CD4-positive, alpha-beta T cell treated with Interleukin-12 subunit alpha and Interleukin-12 subunit beta, for 1 hour (primary cell): ENCODE measurements at places on chromosomes 2 and 18.
A peak's percentile ranks its signal among the peaks of the same experiment; 100 is the strongest.

DNA sequence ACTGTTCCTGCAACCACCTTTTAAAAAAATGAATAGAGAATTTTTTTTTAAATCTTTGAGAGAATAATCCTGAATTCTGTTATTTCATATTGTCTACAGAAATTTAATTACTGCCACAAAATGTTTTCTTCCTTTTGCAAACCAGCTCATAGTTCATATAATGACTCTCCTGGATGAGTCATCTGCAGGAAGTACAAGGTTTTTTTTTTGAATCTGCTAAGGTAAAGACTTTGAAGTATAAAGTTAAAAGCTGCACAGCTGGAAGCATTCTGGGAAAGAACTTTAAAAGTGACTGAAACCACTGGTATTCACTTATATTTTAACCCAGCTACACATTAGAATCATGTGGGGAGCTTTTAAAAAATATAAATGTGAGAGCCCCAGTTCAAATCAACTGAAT lies 25.4 kb downstream of the SESTD1 start:
- peak; percentile 30 for DNase-seq

DNA sequence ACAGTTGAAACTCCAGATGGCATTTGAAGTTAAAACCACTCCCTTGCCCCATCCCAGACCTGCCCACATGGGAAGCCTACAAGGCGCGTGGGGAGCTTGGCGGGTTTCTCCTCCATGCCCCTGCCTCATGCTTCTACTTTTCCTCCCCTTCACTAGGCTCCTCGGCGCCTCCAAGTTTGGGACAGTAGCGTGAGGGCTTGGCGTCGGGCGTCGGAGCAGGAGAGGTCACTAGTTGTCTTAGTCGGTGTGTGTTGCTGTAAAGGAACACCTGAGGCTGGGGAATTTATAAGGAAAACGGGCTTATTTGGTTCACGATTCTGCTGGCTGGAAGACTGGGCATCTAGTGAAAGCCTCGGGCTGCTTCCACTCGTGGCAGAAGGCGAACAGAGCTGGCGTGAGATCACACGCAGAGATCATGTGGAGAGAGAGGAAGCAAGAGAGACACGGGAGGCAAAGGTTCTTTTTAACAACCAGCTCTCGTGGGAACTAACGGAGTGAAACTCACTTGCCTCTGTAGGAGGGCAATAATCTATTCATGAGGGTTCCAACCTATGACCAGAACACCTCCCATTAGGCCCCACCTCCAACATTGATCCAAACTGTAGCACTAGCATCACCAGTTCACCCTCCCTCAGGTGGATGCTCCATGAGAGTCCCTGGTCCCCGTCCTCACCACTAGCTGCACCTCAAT lies 25.3 kb downstream of the ITM2C start:
- no peak for DNase-seq

- DNase-seq = no peak
Observed at GRCh38 chr18:23114171-23114881, 21.0 kb upstream of the CABLES1 start.

DNA sequence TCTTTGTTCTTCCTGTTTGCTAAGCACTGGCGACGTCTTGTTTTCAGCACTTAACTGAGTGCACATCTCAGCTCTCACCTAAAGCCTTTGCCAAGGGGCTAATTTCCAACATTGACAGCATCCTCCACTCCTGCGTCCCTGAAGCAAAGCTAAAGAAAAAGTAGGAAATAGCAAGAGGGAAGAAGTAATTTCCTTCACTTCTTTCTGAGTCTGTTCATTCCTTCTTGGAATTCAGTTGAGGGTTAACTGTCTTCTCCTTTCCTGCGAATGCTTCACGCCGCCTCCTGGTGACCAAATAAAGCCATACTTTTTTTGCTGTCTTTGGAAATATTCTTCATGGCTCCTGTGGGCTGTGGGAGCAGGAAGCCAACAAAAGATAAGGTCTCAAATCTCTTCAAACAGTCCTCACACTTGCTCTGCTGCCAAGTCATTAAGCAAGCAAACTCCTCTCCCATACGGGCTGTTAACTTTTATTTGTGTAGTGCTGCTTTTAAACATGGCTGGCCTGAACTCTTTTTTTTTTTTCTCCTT lies 100.9 kb downstream of the DPP10 start:
- no peak for DNase-seq

DNA sequence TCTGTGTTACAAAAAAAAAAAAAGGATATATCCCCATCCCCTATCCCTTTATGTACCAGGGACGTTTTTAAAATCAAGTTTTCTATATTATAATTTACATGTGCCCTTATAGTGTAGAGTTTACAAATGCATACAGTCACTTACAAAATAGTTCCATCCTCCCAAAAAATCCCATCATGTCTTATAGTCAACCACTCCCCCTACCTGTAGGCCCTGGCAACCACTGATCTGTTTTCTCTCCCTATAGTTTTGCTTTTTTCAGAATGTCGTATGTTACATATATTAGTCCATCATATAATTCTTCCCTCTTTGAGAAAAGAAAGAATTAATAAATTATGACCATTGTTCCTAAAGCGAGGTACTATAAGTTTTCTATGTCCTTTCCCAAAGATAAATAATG lies 17.8 kb downstream of the CFAP210 start:
- no peak for DNase-seq

DNA sequence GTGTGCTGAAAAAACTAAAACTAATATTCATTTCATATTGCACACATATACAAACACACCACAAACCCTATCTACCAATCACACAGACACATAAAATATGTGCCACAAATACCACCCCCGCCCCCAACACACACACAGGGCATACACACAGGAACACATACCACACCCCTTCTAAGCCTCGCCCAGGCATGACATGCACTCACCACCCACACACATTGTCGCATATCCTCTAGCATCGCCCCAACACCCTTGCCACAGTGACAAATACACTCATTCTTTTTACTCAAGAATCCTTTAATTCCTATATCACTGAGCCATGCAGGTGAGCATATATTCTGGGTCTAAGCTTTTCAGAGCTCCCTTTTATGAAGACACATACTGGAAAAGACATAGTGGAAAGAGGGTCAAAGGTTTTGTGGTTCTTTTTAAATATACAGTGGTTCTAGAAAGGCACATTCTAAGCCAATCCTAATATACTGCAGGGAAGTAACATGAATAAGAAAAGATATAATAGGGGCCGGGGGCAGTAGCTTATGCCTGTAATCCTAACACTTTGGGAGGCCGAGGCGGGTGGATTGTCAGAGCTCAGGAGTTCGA lies 24.5 kb upstream of the LCLAT1 start:
- peak; percentile 77 for DNase-seq

DNA sequence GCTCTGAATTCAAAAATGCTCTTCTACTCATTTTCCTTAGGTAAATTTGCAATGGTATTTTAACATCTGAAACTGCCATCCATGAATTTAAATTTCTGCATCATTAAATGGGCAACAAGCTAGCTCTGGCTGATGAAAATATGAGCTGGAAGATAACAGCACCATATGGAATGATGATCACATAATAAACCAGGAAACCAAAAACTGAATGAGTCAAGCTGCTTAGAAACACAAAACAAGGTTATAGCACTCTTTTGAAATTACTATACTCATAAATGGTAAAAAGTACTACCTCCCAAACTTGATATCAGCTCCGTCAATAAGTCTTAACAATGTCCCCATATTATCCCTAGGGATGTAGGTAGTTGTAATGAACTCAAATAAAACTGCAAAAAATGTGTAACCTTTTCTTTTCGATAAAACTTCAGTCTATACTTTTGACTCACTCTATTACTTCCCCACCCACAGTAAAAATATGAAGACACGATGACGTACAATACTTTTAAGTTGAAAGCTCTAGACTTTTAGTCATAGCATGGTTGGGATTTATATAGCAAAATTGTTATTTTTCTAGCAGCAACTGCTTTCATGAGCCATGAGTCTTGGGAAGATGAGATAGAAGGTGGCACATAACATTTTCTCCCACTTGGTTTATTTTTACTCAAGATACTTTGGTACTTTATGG lies 396.7 kb downstream of the CDH2 start:
- DNase-seq = no peak

DNA sequence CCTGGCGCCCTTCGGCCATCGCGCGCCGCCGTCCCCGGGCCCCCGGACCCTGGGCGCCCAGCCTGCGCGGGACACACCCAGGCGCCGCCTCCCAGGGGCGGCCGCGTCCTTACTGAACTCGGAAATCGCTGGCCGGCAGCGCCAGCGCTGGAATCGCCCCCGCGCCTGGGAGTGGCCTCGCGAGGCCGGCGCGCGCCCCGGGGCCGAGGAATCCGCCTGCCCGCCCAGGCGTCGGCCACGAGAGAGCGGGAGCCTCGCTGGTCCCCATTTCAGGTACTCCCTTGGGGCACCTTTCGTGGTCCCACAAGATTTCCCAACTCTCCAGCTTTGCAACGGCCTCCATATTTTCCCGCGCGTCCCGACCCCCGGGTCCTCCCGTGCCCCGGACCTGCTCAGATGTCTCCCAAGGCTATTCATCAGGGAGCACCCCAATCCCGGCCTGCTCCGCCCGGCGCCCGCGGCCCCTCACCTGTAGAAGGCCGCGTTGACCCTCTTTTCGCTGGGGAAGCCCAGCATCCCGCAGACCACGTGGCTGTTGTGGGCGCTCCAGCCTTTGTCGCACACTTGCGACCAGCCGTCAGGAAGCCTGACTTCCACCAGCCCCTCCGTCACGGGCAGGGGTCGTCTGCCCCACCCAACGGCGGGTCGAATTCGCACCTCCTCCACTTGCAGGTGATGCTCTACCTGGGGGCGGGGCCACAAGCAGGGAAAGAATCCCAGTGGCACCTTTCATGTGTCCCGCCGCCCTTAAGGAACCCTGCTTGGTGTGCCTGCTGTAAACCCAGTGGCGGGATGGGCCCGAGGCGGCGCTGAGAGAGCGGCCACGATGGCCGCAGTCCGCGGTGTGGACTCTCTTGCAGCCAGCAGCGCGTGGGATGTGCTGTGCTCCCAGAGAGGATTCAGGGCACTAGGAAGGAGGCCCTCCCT lies 4.6 kb downstream of the LOXL3 start:
- DNase-seq = no peak

- no peak for DNase-seq
Observed at GRCh38 chr2:81304154-81304830, 999.7 kb upstream of the LRRTM1 start.

DNA sequence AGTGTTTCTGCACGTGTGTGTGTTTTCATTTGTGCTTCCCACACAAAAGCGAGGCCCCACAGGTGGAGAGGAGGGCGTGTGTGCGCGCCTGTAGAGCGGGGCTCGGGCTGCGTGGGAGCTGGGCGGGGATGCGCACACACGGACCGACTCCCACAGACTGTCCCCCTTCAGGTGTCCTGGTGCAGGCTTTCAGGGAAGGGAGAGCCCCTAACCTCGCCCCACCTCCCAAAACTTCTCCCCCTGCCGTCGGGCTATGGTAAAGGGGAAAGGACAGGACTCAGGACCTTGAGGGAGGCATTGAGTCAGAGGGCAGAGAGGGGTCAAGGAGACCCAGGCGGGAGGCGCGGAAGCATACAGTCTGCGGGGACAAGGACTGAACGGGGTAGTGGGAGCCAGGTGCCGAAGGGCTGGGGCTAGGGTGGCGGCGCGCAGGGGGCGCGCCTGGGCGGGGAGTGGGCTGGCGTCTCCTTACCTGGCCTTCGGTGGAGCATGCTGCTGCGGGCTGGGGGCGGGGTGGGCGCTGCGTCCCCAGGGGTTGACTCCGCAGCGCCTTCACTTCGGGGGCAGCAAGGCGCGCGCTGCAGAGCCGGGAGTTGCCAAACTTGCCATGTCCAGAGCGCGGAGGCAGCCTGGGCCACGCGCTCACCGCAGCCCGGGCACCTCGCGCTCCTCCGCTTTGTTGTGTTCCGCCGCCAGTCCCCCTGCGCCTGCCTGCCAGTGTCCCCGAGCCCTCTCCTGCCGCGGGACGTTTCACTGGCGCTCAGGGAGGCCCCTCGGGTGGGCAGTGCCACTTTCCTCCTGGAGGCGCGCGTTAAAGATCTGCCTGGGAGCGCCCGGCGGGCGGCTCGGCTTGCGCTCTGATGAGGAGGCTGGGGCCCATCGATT lies 302.0 kb downstream of the NCKAP5 start:
- no peak for DNase-seq

DNA sequence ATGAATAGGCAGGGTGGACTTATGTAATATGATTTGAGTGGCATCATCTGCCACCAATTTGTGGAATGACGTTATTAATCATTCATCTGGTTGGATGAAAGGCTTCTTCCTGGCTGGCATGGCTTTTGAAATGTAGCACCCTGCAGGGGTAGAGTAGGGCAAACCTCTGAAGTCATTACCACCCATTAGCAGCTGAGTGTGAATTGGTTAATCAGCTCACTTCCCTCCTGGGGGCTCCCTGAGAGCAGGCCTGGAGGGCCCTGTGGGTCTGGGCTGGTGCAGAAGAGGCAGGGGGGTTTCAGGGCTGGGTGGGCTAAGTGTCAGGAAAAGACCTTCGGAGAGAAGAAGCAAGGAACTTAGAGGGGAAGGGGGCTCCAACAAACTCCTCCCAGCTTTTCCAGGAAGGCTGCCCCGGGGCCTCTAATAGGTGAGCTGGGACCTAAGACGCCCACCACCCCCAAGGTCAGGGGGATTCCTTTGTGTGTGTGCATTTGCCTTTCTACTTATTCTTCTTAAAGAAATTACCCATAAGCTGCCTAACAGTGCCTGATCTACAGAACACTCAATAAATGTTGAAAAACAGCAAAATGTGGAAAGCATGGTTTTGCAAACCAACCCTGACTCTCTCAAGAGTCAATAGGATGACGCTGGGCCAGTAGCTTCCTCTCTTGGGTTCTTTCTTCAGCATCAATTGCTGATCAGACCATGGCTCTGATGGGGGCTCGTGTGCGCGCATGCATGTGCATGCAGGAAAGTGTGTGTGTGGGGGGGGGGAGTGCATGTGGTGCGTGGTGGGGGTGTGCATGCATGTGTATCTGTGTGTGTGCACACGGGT lies 49.7 kb upstream of the ZNF516 start:
- no peak for DNase-seq
